ENCODE measurements at places on chromosomes 7 and 10. TPM values are rescaled to one million over a fixed set of nuclear protein-coding genes. Genes with fewer than 3 reads are reported as not detected.

DNA sequence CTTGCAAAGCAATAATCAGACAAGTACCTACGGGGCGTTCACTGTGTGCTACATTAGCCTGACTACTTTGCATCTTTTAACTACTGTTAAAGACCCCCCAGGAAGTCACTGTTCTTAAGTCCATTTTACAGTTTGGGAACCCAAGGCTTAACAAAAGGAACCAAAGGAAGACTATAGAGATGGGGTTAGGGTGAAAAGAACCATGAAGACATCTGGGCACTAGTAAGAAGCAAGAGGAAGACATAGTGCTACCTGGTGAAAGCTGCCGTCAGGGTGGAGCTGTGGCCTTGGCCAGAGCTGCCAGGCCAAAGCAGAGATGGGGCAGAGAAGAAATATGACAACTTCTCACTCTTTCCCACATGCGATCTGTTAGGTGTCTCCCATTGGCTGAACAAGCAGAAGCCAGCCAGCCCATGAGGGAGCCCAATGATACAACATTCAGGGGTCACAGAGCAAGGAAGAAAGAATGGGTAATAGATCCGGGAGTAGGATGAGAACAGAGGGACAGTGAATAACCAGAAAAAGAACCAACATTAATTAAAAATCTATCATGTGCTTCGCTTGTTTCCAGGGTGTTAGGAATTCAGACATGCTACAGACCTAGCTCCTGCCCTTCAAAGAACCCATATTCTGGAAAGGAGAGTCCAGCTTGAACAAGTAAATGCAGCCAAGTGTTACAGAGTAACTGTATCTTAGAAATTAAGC is 85.4 kb downstream of the ARID5B start:
- DNase-seq, result no peak

DNA sequence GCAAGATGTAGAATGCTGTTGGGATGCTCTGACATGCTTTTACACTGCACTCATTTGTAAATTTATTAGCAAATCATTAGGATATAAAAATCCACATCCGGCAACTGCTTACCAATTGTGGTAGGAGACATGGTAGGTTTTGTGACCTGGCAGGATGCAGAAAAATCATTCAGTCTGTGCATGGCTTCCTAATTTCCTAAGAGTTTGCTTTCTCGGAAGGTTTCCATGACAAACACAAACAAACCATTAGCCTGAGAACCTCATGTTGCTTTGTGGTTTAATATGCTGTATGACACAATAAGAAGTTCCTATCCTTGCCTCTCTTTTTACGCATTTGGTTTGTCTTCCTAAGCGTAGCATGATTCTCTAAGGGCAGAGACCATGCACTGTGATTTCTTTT is 14.7 kb upstream of the LMBR1 start:
- no peak for DNase-seq

GRCh38 chr10:114507449-114507848 is 103.1 kb upstream of the AFAP1L2 start:
- DNase-seq, result peak; percentile 36

DNA sequence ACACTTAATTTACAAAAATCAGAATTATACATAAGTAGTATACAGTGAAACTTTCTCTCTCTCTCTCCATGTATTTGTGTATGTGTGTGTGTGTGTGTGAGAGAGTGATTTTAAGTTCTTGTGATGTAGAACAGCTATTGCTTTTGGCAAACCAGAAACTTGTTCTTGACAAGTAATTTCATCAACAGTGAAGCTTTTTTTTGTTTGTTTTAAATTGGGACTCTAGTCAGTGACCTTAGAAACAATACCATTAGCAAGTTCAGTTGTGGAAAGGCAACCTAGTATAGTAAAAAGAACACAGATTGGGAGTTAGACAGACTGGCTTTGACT is 319.1 kb downstream of the PTEN start:
- DNase-seq, result no peak

DNA sequence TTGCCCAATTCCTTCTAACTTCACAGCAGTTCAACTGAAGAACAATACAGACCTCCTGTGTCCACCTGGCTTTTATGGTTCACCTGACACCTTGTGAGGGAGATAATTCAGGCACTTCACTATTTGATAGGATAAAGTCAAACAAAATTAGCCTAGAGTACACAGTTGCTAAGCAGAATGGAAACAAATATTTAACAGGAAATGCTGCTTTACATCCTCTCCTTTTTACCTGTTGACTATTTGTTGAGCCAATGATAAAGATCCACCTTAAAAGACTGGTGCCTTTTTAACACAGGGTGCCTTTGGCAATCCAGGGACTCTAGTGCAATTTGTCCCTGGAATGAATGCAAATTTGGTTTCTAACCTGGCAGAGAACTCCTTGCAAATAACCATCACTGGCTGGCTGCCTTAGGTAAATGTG is 39.8 kb downstream of the ITPRID1 start:
- no peak for DNase-seq

- no peak for DNase-seq
Observed at GRCh38 chr7:43513251-43513650, 69.7 kb upstream of the STK17A start.

GRCh38 chr10:88198023-88198422 is 334.6 kb downstream of the PTEN start:
- no peak for DNase-seq

- DNase-seq, result peak; percentile 74
Observed at GRCh38 chr10:123301077-123301857, 147.1 kb downstream of the BUB3 start.

GRCh38 chr7:53904355-53904754 is 637.8 kb upstream of the VSTM2A start:
- no peak for DNase-seq

The PIK3AP1 gene
- 9.3 TPM for total RNA-seq

The GSTO2 gene
- total RNA-seq, result 1.9 TPM

The POM121 gene
- total RNA-seq, result 49.1 TPM

The PARG gene
- 36.4 TPM for total RNA-seq

The ASIC3 gene
- 5.9 TPM for total RNA-seq

The UPK3B gene
- total RNA-seq, result not detected

The DGKB gene
- 0.24 TPM for total RNA-seq

The SRI gene
- 132 TPM for total RNA-seq

Data from astrocyte (in vitro differentiated cells and primary cell).